ENCODE measurements at places on chromosomes 5 and 9. TPM values are rescaled to one million over a fixed set of nuclear protein-coding genes. Genes with fewer than 3 reads are reported as not detected.

Gene ITGA1
- total RNA-seq, result 12.5 TPM

Gene RASGRF2
- total RNA-seq, result 13.4 TPM

Gene TNC
- total RNA-seq, result 112 TPM

Gene TSPAN17
- total RNA-seq, result 47.7 TPM

Gene IL4
- not detected for total RNA-seq

Gene C1QTNF3
- total RNA-seq, result 16.1 TPM

Gene SMIM3
- 2.8 TPM for total RNA-seq

Gene SKP2
- total RNA-seq, result 21.5 TPM

Gene IL9
- not detected for total RNA-seq

Gene PCDHA1
- total RNA-seq, result 13.8 TPM

Gene HSPB3
- total RNA-seq, result not detected

Gene SPATA31E1
- not detected for total RNA-seq

Gene GRXCR2
- not detected for total RNA-seq

Gene NOL8
- 19.1 TPM for total RNA-seq

Gene OCLN
- total RNA-seq, result 12.0 TPM

Gene DDX4
- not detected for total RNA-seq

Data from diencephalon (tissue), 1 donor.